Kidney tubule cell (primary cell): ENCODE measurements at places on chromosomes 5 and 9.
A peak's percentile ranks its signal among the peaks of the same experiment; 100 is the strongest.

- peak; percentile 62 for DNase-seq
These were observed 4.3 kb upstream of the TIFAB start for GRCh38 chr5:135456238-135457099.

DNA sequence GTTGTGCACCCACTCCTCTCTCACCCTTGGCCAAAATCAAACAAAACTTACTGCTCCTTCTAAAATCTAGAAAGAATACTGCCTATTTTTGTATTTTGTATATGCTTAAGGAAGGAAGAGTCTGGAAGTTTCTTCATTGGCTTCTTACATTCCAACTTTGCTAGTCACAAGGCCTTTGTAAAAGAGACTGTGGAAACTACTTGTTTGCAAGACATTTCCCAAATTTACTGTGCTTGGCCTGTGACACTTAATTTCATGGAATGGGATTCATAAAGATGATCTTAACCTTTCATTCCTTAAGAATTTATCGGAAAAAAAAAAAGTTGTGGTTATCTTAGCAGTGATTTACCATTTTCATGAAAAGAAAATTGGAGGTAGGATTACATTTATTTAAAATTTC lies 208.9 kb downstream of the VPS13A start:
- no peak for DNase-seq

- peak; percentile 19 for DNase-seq
These were observed 226.4 kb upstream of the WWC1 start for GRCh38 chr5:168064933-168065622.

GRCh38 chr9:127982912-127983311 lies 2.1 kb upstream of the EEIG1 start:
- DNase-seq = no peak

- DNase-seq = no peak
These were observed 20.5 kb upstream of the JAK2 start for GRCh38 chr9:4964540-4964939.

- no peak for DNase-seq
These were observed 257.9 kb upstream of the ADRA1B start for GRCh38 chr5:159658266-159658925.

DNA sequence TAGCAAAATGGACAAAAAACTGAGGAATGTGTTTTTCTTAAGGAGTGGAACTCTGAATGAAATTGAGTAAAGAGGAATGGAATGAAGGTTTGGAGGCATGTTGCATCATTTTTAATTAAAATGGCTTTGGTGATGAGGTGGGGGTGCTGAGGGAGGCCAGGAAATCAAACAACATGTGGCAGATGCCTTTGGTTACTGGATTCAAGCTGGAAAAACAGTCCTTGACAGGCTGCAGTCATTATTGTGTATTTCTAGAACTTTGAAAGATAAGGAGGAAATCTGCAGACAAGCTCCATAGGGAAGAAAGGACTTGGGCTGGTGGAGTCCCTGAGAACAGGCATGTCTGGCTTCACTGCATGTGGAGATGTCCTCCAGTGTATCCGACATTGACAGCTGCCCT lies 203.5 kb upstream of the HAPLN1 start:
- no peak for DNase-seq

DNA sequence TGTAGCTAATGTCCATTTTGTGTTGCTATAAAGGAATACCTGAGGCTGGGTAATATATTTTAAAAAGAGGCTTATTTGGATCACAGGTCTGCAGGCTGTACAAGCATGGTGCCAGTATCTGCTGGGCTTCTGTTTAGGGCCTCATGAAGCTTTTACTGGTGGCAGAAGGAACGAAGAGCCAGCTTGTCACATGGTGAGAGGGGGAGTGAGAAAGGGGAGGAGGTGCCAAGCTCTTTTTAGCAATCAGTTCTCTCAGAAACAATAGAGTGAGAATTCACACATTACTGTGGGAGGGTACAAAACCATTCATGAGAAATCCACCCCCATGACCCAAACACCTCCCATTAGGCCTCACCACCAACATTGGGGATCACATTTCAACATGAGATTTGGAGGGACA lies 340.9 kb downstream of the RASEF start:
- DNase-seq = no peak

- DNase-seq = no peak
These were observed 156.5 kb upstream of the TMEM161B start for GRCh38 chr5:88425124-88425523.

DNA sequence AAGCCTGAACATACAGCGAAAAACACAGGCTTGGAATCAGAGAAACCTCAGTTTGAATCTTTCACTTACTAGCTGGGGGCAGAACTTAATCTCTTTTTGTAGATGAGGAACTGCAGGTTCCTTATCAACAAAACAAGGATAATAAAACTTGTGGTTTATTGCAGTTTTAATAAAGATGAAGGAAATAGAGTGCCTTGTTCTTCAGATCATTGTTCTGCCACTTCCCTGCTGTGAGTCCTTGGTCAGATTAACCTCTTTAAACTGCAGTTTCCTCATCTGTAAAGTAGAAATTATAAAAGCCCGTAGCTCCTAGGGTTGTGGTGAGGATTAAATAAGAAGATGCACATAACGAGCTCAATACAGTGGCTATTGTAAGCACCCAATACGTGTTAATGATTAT lies 57.4 kb downstream of the FEM1C start:
- no peak for DNase-seq

DNA sequence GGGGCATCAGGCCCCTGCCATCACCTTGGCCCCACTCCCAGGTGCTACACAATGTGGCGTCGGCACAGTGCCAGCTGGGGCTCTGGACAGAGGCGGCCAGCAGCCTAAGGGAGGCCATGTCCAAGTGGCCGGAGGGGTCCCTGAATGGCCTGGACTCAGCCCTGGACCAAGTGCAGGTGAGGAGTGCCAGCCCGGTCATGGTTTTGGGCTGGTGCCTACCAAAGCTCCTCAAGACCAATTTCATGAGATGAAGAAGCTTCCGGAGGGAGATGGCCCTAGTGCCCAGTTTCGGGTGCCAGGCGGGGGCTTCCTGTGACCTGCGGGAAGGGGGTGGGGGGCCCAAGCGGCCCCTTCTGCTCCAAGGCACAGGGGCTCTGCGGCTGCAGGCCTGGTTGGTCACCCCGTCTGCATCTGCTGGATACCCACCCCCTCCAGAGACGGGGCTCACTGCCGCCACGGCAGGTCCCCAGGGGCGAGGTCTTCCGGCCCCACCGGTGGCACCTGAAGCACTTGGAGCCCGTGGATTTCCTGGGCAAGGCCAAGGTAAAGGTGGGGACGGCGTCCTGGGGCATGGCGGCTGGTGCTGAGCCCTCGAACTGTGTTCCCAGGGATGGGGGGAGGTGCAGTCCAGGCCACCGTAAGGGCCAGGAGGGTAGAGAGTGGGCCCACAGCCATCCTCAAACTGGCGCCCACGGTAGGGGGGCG lies 5.8 kb downstream of the NOXA1 start:
- no peak for DNase-seq

- no peak for DNase-seq
These were observed 21.1 kb upstream of the IGFBPL1 start for GRCh38 chr9:38445154-38446043.

DNA sequence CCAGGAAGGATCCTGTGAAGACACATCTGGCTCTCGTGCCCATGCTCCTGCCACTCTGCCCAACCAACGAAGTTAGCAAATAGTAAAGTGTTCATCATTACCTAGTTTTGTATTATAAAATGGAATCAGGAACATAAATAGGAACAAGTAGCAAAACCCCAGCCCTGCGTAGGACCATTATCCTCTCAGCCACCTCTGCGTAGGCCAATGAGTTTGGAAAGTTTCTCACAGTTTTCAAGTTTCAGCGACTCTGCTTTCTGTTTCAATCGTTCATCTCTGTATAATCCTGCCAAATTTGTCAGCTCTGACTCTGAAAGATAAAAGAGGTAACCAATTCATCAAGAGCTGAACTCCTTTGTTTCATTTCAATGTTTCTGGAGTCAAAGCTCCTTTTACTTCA lies 10.1 kb upstream of the SPATA24 start:
- no peak for DNase-seq

DNA sequence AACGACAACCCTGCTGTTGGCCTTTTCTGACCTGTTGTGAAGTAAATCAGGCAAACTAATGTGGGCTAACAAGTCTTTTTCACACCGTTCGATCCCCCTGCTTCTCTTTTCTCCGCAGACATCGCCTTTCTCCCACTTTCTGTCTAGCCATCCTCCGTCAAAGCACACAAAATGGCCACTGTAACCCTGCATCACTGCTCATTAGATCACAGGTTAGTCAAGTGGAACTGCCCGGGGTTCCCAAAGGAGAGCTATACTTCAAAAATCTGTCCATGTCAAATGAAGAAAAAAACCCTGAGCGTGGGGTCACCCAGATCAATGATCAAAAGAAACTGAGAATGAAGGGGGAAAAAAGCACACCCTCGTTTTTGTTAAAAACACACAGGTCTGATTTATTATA lies 212.1 kb downstream of the ARL15 start:
- no peak for DNase-seq

DNA sequence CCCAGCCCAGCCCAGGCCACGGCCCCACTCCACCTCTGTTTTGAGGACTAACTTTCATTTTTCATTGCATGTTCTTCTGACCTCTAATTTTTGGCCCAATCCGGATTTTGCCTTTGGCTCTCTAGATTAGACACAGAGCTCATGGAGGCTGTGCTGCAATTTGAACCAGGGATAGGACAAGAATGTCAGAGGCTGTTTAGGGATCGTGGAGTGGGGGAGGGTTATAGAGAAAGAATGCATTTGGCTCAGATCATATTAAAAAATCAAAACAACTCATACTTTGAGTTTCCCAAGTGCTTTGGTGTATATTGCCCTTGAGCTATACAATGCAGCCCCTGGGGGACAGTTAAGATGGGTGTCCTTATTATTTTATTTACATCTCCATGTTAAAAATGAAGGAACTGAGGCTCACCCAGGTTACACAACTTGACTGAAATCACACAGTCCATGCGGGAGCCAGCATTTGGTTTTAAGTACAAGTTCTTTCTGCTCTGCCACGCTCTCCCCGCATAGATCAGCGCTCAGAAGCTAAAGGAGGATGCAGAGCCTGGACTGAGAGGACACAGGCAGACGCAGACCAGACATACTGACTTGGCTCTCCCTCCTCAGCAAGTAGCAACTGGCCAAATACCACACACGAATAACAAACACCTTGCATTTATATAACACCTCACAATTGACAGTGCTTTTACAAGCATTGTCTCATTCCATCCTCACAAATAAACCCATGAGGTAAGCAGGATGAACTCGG lies 126.4 kb upstream of the RAI14 start:
- no peak for DNase-seq

- peak; percentile 87 for DNase-seq
These were observed 13.5 kb downstream of the CFAP90 start for GRCh38 chr5:7837403-7837802.

DNA sequence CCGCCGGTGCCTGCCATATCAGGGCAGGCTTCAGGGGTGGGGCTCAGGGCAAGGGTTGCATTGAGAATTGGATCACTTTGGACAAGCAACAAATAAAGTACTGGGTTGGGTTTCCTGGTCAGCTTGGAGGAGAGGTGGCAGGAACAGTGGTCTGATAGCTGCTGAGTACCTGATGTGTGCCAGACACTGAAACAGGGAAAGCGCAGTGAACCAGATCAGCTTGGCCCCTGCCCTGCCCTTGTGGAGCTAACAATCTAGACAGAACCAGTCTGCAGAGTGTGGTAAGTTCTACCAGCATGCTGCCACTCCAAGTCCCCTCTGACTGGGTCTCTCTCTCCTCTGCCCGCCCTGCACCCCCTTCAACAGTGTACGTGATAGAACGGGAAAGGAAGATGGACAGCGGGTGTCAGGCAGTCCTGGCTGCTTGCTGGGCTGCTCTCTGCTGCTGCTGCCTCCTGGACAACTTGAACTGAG lies 53.4 kb downstream of the CYSTM1 start:
- DNase-seq = no peak

GRCh38 chr9:86135371-86135770 lies 36.0 kb upstream of the GOLM1 start:
- no peak for DNase-seq

DNA sequence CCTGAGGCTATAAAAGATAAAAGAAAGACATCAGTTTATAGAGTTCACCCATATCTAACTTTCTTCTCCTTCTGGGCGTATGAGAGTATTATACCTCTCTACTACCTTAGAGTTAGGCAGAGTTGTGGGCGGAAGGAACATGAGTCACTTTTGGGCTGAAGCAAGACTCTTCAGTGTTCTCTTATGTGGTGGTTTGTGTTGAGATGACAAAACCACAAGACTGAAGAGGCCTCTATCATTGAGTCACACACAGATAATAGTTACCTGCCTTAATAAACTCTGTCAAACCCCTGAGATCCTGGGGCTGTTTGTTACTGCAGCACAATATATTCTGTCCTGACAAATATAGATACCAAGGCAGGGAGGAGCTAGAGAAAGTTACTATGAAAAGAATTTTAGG lies 184.2 kb downstream of the EFNA5 start:
- peak; percentile 85 for DNase-seq

DNA sequence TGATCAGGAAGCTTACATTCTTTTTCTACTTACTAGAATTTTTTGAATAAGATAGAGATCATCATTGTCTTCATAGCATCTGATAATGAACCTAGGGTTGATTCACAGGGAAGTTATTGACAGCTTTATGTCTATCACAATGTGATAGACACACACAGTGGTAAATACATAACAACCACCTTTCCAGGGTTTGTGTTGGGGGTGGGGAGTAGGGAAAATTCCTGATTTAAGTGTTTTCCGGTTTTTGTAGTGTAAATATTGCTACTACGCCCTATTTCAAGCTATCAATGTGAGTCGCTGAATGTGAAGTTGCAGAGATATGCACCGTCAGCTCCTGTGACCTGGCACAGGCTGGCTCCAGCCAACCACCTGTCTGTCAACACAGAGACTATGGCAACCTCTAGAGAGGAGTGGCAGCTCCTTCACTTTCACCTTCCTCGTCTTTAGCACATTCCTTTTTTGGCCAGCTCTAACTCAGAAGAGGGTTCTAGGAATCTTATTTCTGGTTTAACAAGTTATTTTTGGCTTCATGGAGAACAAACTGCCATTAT lies 224.9 kb downstream of the MAT2B start:
- no peak for DNase-seq

- DNase-seq = no peak
These were observed 10.6 kb upstream of the LHX2 start for GRCh38 chr9:124000784-124001457.

- no peak for DNase-seq
These were observed 8.5 kb downstream of the HK3 start for GRCh38 chr5:176890455-176891330.

DNA sequence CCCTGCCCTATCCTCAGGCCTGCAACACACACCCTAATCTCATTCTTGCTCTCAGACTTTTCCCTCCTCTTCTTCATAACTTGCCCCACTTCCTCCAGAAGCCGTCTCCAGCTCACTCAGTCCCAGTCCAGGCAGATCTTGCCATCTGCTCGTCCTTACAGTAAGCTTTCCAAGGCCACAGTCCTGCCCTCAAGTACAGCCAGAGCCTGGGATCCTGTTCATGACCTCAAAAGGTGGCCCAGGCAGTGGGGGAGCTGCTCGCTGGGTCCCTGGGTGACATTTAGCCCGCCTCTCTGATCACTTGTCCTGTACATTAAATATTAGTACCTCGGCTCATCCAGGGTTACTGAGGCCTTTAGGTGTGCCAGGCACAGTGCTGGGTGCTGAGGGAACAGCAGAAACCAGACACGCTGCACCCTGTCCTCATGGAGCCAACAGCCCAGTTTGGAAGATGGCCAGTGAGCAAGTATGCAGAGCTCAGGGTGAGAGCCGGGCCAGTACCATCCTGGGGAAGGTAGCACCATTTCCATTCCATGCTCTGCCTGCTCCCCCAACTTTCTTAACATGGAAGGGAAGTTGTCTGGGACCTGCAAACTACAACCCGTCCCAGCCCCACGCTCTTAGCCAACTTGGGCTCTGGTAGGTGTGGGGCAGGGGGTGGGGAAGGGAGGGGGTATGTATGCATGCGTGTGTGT lies 100.4 kb downstream of the C5orf15 start:
- no peak for DNase-seq

GRCh38 chr5:66974256-66974655 lies 222.3 kb downstream of the CD180 start:
- DNase-seq = no peak
